ENCODE measurements at places on chromosomes 2 and 18.

DNA sequence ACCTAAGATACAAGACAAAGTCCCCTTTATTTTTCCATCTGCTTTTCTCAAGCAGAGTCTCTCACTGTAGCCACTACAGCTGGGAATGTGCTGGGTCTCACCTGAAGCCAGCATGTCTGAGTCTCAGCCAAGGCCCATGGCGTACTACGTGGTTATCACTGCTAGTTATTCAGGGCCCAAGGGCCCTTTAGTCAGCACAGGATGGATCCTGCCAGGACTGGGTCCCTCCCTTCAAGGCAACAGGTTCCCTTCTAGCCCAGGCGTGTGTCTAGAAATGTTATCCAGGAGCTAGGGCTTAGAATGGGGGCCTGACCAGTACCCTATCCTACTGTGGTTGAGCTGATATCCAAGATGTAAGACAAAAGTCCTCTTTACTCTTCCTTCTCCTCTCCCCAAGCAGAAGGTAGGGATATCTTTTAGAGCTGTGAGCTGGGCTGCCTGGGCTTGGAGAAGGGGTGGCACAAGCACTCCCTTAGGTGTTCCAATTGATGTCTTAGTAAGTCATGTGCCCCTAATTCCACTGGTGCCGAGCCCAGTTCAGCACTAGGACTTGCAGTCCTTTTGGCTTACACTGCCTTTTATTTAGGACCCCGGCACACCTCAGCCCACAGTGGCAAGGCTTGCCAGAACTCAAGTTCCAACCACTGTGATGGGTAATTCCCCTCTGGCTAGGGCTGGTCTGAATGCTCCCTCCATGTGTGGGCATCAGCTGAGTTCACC lies 17.7 kb downstream of the VPS54 start:
- DNase-seq, result no peak

- DNase-seq, result no peak
These were observed 1587.5 kb upstream of the PIK3C3 start for GRCh38 chr18:40367576-40367975.

GRCh38 chr18:63603772-63604171 lies 16.6 kb downstream of the SERPINB13 start:
- DNase-seq, result no peak

GRCh38 chr2:223801736-223802135 lies 35.6 kb downstream of the AP1S3 start:
- no peak for DNase-seq

GRCh38 chr2:224166654-224167053 lies 127.6 kb upstream of the SERPINE2 start:
- DNase-seq, result no peak

DNA sequence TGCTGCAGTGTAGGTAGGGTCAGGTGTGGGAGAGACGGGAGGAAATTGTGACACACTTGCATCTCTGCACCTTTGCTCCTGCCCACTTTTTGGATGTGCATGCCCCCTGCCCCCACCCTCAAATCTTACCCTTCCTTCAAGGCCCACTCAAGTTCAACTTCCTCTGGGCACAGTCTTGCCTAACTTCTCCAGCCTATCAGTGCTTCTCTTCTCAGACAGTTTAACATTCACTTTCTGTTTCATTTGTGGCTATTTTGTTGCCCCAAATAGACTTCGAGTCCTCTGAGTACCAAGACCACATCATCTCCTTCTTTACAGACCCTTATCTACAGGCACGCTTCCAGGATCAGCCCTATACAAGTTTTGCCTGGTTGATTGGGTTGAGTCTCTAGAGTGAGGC lies 2.7 kb downstream of the ST8SIA5 start:
- DNase-seq, result no peak

DNA sequence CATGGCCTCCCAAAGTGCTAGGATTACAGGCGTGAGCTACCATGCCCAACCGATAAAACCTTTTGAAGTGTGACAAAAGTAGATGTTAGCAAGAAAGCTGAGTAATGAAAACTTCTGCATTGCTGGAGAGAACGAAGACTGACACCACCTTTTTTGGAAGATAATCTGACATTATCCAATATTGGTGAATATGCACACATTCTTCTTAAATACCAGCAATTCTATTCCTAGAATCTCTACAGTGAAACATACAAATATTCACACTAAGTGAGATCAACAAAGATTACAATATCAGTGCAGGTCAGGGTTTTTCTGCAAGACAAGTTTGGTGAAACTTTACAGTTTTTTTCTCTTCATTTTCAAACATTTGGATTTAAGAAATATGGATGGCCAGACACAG lies 7.8 kb downstream of the PIAS2 start:
- DNase-seq, result no peak

DNA sequence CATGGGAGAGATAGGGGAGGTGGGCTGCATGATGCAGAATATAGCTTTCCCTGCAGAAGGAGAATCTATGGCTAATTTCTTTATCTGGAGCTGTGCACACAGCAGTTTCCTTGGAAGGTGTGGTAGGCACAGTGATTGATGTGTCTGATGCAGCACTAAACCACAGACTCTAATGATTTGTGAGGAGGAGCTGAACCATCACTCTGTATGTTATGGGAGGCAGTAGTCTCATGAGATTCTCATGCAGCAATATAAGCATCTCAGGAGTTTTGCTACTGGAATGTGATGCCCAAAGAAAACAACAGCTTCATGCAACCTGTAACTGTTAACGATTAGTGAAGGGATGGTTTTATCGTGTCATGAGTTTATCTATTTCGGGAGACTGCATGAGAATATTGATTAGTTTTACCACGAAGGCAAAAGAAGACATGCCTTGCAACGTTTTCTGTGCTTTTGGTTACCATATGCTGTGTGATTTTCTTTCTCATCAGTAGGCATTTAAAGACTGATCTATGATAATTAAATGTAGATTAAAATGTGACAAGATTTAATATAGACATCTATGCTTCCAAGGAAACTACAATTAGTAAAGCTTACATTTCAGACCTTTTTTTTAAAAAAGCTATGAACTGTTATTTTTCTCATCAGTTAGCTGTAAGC lies 286.8 kb downstream of the ARL6IP6 start:
- no peak for DNase-seq

- DNase-seq, result no peak
These were observed 279.8 kb downstream of the NAPG start for GRCh38 chr18:10805587-10806118.

DNA sequence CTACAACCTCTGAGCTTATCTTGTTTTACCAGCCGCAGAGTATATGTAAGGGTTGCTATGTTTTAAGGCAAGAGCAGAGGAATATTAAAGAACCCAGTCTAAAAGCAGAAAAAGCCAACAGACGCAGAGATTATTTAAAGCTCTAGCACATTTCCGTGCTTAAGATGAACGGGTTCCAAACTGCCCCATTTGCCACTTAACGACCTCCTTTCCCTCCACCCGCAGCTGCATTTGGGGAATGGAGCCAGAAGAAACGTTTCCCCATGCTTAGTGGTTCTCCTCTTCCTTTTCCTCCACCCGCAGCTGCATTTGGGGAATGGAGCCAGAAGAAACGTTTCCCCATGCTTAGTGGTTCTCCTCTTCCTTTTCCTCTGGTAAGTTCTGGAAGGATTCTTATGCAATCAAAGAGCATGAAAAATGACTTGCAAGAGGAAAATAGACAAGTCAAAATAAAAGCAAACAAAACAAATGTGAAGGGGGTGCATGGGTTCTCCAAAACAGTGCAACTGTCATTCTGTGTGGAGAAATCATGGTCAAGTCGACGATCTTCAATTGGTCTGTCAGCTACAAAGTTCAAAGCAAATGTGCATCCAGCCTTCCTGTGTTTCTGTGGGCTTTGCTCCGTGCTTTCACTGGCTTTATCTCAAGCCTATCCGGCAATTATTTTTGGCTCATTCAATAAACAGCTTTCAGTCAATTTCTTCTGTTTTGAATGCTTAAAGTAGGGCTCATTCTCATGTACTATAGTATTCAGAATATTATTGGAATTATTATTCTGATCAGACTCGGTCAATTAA lies 57.8 kb downstream of the DIPK1C start:
- no peak for DNase-seq

DNA sequence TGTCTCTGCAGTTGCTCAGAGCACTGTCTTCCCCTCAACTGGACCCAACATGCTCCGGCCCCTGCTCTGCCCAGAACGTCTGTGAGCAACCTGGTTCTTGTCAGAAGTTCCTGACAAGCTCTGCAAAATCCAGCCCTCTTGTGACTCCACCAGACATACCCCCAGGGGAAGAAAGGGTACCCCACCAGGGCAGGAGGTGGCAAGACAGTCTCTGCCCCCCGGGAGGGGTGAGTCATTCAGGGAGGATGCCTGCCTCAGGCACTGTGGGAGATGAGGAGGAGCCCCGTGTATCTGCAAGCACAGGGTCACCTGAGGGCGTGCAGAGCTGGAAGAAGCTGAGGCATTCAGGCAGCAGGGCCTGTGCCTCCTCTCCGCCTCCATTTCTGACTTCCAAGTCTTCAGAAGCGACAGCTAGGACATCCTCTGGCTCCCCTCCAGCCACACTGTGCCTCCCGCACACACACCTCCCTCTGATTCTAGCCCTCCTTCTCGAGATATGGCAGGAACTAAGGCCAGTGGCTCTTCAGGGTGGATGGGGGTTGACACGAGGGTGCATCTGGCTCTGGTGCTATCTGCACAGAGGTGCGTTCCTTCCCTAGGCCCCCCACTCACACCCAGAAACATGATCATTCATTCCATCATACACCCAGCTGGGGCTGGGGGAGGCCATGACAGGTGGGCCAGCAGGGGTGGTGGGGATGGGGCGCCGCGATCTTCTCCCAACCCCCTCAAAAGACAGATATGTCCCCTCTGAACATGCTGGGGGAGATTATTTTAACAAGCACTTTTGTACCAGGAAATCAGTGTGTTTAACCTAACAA lies 222.2 kb downstream of the CYP26B1 start:
- DNase-seq, result no peak

DNA sequence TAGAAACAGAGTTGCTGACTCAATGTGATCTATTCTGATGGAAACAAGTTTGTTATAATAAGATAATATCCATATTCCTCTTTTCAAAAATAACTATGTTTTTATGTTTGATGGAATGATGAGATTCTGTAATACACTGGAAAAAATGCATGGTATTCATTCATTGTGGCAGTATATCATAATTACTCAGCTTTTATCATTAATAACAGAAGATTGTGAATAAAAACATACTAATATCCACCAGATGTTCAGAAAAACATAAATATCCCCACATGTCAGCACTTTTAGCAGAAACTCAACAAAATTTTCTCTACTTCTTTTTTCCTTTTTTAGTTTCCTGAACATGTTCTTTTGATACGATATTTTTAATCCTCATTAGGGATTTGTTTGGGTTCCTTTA lies 130.9 kb upstream of the CAVIN2 start:
- DNase-seq, result no peak

DNA sequence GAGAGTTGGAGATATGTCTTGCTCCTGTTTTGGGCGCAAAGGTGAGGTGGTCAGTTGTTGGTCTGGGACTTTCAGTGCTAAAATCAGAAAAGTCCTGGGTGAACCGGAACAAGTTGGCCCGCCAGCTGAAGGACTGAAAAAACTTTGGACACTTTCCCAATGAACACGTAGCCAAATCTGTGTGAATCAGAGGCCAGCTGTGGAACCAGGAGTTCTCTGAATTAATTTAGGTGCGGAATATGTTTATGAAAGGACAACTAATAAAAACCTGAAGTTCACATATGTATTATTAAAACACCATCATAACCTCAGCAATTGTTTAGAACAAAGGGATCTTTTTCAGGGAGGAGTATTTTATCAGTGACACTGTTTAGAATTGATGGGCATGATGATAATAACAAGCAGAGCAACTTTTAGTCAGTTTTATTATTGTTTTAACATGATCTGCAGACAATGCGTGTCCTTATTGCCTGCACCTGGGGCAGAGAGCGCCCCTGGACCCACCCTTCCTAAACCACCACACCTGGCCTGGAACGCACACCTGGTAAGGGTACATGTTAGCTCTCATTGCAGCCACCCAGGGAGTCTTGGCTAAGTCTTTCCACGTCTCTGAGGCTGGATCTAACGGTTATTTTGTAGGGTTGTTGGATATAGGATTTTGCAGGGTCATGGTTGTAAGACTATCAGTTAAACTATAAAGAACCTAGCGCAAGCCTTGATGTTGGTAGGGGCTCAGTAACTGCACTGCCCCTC lies 9.9 kb upstream of the ODC1 start:
- no peak for DNase-seq

DNA sequence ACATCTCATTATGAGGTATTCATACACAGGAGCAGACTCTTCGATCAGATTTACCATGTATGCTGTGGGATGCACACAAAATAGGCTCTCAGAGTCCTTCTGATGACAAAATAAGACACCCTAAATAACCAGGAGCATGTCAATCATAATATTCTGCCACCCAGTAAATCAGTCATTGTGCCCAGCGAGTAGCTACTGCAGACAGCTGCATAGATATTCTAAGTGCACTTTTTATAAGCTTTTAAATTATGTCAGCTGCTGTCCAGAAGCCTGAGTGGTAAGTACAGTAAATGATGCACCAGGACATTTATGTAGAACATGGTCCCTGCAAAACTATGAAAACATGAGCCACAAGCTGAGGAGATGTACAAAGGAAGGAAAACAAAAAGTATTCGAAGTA lies 102.9 kb downstream of the CCDC141 start:
- DNase-seq, result no peak

GRCh38 chr2:127406454-127406853 lies 11.8 kb upstream of the PROC start:
- no peak for DNase-seq

GRCh38 chr2:214193943-214194342 lies 216.9 kb upstream of the VWC2L start:
- DNase-seq, result no peak

- DNase-seq, result no peak
These were observed 297.0 kb downstream of the NBAS start for GRCh38 chr2:15263976-15264685.

DNA sequence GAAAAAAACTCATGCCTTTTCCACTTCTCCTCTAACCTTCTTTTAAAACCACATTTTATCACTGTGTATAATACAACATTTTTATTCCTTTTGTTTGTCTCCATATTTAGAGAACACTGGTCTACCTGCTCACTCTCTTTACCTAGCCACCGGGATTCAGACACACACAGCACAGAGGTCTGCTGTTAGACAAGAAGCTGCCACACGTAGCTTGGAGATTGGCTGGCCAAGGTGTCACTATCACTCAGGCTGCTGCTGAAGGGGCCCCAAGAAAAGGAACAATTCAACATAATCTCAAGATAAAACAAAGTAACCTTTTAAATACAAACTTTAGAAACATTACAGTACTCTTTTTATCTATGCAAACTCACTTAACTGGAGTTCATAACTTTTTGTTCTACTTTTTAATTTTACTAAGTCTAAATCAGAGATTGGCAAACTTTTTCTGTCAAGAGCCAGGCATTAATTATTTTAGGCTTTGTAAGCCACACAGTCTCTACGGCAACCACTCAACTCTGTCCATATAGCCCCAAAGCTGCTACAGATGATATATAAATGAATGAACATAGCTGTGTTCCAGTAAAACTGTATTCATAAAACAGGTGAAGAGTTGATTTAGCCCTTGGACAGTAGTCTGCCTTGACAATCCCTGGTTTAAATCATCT lies 25.8 kb downstream of the FEZ2 start:
- DNase-seq, result no peak

GRCh38 chr2:100796499-100797100 lies 23.3 kb upstream of the NPAS2 start:
- no peak for DNase-seq

GRCh38 chr2:65681503-65681902 lies 249.1 kb upstream of the SPRED2 start:
- no peak for DNase-seq
